ENCODE measurements at places on chromosomes 6 and 20.

DNA sequence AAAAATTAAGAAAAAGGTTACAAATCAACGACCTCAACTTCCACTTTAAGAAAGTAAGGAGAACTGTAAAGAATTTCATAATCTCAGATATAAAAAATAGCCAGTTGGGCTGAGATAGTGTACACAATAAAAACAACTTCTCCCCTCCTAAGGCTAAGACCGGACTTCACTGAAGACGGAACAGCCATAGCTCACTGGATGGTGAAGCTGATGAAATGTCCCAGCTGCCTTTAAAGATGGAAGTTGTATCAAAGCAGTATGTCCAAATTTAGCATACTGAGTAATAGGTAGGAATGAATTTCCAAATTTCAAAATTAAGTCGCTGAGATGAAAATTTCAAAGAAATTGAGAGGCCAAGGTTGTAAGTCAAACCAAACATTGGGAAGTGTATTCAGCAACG, 153.3 kb downstream of the RNGTT start:
- no peak for DNase-seq

DNA sequence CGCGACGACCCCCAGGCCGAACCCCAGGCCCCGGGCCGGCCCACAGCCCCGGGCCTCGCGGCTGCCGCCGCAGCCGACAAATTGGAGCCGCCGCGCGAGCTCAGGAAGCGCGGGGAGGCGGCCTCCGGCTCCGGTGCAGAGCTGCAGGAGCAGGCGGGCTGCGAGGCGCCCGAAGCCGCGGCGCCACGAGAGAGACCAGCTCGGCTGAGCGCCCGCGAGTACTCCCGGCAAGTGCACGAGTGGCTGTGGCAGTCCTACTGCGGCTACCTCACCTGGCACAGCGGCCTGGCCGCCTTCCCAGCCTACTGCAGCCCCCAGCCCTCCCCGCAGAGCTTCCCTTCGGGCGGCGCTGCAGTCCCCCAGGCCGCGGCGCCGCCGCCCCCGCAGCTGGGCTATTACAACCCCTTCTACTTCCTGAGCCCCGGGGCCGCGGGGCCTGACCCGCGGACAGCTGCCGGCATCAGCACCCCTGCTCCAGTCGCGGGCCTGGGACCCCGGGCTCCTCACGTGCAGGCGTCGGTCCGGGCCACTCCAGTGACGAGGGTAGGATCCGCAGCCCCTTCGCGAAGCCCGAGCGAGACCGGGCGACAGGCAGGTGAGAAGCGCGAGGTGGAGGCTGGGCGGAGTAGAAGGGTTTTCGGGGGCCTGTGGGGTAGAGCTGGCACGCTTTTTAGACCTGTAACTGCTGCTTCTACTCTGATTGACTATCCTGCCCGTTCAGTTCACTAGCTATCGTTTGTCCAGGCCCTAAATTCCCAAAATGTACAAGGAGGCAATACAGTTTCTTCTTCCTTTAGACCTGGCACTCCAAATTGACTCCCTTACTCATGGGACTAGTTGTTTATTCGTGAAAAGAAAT, 654 bp downstream of the FAM8A1 start:
- DNase-seq: no peak

GRCh38 chr6:21707524-21708319, 114.2 kb downstream of the SOX4 start:
- DNase-seq: no peak

DNA sequence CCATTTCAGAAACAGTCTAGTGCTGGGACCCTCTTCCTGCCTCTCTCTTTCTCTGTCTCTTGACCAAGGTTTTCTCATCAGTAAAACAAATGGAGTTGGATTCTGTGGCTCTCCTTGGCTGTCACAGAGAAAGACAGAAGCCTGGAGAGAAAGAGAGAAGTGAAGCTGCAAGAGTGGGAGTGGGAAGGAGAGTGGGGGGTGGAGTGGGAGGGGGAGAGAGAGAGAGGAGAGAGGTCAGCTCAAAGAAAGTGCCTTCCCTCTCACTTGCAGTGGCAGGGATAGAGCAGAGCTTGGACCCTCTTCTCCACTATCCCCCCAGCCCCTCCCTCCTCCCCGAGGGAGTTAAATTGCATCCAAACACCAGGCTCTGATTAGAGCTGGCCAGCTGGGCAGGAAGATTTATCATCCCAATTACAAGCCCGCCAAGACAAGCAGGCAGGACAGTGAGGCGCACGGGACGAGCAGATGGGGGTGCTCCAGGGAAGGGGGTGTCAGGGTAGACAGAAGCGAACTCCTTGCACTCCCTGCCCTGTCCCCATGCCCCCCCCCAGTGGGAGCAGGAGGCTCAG, 74.3 kb downstream of the CD40 start:
- DNase-seq: no peak

DNA sequence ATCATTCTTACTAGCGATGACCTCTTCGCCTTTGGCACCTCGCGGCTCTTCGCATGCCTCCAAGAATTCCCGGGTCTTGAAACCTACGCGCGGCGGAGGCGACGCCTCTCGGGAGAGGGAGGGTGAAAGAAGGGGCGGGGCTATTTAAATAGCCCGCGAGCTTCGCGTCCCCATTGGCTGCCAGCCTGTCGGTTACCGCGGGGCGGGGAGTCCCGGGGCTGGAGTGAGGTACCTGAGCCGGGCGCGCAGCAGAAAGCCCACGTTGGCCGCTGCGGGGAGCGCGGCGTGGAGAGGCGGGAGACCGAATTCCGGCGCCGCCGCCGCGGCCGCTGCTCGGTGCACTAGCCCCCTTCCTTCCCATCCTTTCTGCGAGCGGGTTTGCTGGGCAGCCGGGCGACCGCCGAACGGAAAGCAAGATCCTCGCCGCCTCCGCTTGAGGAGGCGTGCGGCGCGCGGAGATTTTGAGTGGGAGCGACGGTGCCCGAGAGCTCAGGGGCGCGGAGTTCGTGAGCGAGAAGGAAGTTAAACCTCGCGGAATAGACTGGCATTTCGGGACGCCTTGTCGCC, at the start of gene BMP6:
TSS of gene BMP6 (plus strand) at position 251 of the 567 bp plus-strand sequence. CDS start 857 bp downstream, outside the sequence.
- DNase-seq: no peak

DNA sequence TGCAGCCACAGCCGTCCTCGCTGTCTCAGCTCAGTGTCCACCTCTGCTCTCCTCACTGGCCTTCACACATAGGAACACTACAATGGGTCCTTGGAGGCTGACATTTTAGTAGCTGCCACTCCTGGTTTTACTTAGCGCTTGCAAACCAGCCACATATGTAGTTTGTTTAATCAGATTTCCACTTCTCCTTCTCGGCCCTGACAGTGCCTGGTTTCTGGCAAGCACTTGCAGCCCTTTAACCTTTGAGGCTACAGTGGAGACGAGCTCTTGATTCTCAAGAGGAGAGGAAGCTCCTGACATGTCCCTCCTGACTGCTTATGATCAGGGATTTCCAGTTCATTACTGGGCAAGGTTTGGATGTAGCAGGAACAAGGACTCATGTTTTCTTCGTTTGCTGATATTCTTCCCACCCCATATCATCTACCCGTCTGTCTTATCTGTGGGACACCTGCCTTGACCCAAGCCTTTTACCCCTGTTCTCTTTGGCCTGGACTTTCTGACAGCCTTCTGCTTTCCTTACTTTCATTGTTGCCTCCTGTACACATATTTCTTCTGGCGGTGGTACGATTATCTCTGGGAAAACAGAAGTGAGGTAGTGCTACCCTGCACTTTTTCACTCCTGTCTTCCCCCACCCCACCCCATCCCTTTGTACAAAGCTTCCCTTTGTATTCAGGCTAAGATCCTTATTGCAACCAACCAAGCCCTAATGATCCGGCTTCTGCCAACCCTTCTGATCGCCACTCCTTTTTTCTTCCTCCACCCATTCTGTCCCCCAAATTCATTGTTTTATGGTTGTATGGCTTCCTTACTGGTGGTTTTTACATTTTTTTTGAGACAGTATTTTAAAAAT, 31.2 kb downstream of the CEP43 start:
- DNase-seq: no peak

DNA sequence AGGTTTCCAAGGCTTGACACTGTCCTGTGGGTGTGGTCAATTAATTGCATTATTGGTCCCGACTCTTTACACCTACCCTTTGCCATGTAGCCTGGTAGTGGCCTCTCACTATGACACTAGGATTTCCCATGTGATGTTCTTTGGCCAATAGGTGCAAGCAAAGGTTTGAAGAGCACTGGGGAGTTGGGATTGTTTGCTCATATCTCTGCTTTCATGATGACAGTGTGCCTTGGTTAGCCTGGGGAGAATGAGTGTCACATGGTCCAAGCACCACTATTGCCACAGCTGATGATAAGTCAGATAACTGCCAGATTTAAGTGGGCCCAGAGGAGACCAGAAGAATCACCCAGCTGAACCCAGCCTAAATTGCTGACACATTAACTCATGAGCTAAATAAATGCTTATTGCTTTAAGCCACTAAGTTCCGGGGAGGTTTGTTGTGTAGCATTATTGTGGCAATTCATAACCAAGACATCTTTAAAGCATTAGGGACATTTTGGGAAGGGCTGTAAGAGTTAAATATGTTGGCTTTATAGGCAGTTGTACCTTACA, 17.2 kb upstream of the SCP2D1 start:
- DNase-seq: no peak

- DNase-seq: no peak
These were observed 3.3 kb downstream of the VSX1 start for GRCh38 chr20:25078662-25079061.

- no peak for DNase-seq
These were observed 13.5 kb downstream of the ZSCAN23 start for GRCh38 chr6:28429781-28430180.

GRCh38 chr6:141501616-141502015, 631.1 kb upstream of the GJE1 start:
- DNase-seq: no peak

- no peak for DNase-seq
These were observed 74.9 kb upstream of the SLCO4A1 start for GRCh38 chr20:62567246-62568044.

GRCh38 chr6:108383981-108384380, 89.1 kb downstream of the AFG1L start:
- DNase-seq: no peak

DNA sequence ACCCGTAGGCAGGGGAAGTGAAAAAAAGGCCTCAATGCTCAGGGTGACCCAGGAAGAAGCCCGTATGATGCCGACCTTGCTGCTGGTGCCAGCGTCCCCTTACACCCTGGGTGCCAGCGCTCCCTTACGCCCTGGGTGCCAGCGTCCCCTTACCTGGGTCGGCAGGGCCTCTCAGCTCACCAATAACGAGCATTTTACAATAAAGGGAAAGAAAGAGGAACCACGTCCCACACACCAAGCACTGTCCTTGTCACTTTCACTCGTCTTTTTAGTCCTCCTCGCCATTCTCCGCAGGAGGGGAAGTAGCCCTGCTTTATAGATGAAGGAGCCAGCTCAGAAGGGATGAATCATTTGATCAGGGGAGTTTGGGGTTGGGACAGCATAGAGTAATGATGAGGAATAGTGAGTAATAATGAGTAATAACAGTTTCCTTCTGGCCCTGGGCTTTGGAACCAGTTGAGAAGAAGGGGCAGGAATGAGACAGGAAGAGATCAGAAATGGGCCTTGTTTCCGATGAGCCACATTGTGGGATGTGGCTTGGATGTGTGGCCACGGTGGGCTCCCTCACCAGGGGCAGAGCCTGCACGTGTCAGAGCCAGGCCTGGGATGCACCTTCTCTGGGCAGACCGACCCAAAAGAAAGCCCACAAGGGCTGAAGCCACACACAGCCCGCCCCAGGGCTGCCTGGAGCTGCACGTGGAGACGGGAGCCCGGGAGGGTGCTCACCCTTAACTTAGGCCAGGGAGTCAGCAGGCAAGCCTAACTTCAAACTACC, 75.7 kb downstream of the SYNJ2 start:
- DNase-seq: no peak

DNA sequence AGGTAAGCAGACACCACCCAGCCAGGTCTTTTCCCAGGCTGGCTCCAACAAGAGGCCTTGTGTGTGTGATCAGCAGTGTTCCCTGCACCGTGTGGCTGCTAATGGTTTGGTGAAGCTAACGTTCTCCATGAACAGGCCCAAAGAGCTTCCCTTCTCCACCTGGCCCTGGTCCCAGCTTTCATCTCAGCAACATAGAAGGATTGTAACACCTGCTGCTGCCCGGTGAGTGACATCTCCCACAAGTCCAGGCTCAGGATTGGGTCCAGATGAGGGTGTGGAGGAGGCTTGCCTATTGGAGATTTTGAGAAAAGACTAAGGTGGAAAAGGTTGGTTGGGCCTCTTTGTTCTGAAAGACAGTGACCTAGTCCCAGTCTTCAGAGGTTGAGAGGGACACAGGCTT, 89.6 kb downstream of the TMEM242 start:
- no peak for DNase-seq

- no peak for DNase-seq
These were observed 13.6 kb downstream of the BNIP5 start for GRCh38 chr6:36323062-36323461.

DNA sequence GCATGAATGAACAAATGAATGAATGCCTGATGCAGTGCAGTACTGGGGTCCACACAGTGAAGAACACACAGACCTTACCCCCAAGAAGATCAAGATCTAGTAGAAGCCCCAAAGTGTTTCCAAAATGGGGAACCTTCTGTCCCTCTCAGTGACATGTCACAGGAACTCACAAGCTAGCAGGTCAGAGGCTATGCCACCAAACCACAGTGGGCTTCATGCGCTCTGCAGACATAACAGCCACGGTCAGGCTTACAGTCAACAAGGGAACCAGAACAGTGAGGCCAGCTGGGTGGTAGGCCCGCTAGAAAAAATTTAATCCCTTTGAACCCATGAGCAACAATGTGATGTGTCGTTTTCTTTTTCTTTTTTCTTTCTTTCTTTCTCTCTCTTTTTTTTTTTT, 20.2 kb upstream of the ARFGEF2 start:
- no peak for DNase-seq

DNA sequence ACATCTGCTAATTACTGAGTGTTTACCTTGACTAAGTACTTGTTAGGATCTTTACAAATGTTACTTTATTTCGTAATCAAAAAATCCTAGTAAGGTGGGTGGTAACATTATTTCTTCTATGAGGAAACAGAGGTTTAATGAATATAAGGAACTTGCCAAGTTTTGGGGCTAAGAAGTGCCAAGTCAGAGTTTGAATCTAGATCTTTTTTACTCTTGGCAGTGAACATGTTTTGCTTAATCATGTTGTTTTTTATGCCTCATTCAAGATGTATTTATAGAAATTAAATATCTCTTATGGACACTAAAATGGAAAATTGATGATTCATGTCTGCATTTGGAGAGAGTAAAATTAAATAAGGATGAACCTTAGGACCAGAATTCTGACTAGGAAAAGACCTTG, 393.7 kb downstream of the UTRN start:
- no peak for DNase-seq

GRCh38 chr20:17960927-17961586, 7.5 kb downstream of the SNX5 start:
- DNase-seq: no peak

GRCh38 chr6:33721508-33721907, 10.0 kb upstream of the UQCC2 start:
- DNase-seq: no peak

- no peak for DNase-seq
These were observed 137.8 kb downstream of the MYB start for GRCh38 chr6:135318738-135319469.

DNA sequence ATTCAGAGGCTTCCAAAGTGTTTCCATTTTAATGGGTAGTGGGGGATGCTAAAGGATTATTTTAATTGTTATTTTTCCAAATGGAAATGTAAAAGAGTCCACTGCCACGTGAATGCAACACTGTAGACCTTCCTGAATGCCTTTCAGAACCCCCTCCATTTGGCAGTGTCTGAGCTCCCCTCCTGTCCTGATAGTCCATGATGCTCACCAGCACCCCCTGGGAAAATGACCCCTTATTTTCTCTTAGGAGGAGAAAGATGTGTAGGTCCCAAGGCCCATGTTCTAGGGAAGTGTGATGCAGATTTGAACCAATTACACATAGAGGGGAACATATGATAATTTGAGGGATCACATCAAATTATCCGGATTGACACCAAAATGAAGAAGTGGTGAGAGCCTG, 46.8 kb upstream of the SH3BGRL2 start:
- DNase-seq: no peak

Measured in activated T-helper 1 cell treated with anti-CD3 and anti-CD28 coated beads, Interleukin-2, amount 50 U/mL, for 16 hours (primary cell).